ENCODE measurements at places on chromosomes 1 and 21.

- no peak for DNase-seq
These were observed 11.6 kb downstream of the RNF223 start for GRCh38 chr1:1062348-1063163.

DNA sequence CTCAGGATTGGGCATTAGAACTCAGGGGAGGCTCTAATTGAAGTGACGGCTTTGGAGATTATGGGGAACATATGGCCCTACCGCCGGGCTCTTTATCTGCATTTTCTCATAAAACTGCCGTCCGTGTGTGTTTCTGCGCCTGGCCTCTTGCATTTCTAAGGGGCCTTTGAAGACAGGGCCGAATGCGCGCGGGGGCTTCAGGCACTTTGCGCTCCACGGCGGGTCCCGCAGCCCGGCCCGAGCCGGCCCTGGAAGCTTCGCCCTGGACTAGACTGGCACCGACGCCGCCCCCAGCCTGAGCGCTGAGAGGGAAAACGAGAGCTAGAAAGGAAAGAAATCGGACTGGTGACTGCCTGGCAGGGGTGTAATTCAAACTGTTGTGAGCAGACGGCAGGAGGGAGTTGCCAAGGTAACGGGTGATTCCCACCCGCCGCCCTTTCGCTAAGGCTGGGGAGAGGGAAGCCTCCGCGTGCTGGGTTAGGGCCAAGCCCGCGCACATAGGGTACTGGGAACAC lies 120.7 kb downstream of the LMX1A start:
- no peak for DNase-seq

- no peak for DNase-seq
These were observed 47.6 kb downstream of the IRF2BP2 start for GRCh38 chr1:234562334-234562733.

DNA sequence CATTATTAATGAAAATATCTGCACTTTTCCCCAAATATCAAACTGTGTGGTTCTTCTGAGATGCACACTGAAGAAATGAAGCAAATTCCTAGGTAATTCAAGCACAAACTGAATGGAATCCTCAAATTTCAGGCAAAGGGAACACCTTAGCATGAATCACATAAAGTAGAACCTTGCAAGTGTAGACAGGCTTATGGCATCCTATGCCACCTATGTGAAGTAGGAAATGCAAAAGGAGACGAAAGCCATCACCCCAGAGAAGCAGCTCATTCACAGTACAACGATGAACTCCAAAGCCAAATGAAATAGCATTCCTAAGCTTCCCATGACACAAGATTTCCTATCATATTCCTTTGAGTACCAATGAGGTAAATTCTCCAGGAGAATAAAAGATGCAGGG lies 461.2 kb upstream of the RUNX1 start:
- DNase-seq: no peak

DNA sequence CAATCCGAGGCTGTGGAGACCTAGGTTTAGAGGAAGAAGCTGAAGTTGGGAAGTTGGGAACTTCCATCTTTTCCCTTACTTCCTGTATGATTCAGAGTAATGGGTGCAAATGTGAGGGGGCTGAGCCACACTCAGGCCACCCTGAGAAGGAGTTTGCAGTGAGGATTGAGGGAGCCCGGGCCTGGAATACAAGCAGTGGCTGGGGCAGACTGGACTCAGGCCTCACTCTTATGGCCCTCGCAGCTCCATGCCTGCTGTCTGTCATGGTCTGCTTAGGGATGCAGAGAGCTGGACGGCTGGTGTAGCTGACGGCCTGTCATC lies 73.7 kb upstream of the RAB4A start:
- DNase-seq: no peak

DNA sequence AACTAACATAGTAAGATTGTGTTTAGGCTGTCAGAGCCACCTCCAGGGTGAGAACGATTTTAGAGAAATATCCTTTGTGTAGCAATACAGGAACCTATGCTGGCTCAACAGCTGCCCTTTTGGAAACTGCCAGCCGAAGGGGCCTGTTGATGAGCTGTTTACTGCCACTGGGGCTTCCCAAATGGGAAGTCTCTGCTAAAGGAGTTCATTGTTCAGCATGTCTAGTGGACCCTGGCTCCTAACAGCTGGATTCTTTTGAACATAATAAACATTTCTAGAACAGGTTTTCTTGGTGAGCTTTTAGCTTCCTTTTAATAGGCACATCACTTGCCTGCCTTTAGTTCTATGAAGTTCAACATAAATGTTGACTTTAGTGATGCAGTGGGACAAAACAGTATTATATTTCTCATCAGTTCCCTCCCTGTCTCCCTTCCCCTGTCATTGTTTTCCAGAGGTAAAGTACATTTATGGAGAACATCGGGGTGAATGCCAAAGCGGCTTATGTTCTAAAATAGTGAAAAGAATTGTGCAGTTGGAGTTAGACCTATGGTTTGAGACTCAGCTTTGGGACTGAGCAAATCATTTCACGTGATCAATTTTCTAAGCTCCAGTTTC lies 57.4 kb downstream of the UCK2 start:
- DNase-seq: no peak

GRCh38 chr1:15243275-15244043 lies 3.6 kb upstream of the FHAD1 start:
- DNase-seq: no peak

DNA sequence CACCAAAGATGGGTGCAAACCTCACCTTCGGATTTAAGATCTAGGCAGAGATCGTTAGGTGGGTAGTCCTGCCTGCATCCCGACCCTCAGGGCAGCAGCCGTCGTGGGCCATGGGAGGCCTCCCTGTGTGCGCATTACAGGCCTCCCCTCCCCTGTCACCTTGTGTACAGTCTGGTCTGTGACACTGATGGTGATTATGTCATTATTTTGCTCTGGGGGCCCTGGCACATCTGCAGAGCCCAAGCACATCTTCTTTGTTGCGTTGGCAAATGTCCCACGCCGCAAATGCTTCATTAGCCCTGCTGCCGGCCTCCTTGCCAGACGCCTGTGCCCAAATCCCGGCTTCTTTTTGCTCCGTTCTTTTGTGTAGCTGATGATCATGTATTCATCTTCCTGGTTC lies 31.7 kb downstream of the PROX1 start:
- no peak for DNase-seq

DNA sequence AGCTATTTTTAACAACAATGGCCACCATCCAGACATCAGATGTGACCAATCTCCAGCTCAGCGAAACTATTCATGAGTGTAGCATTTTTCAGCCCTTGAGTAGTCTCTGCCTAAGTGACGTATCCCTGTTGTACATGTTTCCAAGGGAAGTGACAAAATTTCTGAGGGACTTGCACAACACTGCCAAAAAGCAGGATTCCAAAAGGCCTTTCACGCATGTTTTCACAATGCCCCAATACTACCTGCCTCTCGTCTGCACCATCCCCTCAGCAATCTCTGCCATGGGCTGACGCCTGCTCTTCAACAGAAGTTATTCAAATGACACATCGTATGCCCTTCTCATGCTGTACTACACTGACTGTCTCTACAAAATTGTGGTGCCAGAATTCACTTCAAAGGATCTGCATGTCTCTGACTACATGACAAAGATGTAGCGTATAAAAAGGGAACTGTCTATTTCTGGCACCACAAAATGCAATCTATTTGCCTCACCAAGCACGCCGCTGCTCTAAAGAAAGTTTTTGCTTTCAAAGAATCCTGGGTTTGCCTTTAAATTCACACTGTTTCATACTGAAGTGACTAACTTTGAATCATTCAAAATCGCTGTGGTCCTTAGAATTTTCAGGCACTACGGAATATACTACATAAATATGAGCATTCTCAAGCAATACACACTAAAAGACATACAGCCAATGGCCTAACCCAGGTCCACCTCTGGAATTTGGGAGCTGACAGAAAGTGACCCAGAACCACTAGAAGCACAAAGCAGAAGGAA lies 32.9 kb downstream of the JAK1 start:
- DNase-seq: peak; percentile 19

DNA sequence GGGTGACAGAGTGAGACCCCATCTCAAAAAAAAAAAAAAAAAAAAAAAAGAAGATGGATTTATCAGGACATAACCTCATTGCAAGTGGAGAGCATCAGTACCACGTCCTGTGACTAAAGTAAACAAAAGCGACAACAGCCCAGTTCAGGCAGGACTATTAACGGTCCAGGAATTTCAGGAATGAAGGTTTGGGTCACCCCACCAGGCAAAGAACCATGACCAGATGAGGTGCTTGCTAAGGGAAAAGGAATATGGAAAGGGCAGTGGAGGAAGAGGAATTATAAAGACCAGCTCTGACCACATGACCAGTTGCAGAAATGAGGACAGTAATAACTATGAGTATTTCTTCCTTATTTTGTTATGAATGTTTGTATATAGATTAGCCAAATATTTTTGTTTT lies 35.4 kb upstream of the EIF4G3 start:
- no peak for DNase-seq

DNA sequence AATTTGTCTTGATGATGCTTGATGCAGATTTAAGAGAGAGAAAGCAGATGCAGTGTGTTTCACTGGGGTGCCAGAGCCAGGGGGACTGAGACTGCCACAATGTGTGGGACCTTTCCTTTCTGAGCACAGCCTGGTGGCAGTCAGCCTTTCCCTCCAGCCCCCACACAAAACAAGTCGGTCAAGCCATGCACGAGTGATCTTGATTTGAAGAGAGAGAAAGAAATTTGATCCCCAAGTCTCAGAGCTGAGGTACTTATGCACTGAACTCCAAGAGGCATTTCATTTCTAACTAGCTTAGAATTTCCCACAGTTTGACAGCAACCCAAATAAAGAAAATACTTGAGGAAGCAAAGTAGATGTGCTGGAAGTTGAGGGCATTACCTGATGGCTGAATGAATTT lies 193.8 kb downstream of the ST6GALNAC3 start:
- no peak for DNase-seq

- DNase-seq: no peak
These were observed 597.1 kb downstream of the KIF26B start for GRCh38 chr1:245751726-245752470.

DNA sequence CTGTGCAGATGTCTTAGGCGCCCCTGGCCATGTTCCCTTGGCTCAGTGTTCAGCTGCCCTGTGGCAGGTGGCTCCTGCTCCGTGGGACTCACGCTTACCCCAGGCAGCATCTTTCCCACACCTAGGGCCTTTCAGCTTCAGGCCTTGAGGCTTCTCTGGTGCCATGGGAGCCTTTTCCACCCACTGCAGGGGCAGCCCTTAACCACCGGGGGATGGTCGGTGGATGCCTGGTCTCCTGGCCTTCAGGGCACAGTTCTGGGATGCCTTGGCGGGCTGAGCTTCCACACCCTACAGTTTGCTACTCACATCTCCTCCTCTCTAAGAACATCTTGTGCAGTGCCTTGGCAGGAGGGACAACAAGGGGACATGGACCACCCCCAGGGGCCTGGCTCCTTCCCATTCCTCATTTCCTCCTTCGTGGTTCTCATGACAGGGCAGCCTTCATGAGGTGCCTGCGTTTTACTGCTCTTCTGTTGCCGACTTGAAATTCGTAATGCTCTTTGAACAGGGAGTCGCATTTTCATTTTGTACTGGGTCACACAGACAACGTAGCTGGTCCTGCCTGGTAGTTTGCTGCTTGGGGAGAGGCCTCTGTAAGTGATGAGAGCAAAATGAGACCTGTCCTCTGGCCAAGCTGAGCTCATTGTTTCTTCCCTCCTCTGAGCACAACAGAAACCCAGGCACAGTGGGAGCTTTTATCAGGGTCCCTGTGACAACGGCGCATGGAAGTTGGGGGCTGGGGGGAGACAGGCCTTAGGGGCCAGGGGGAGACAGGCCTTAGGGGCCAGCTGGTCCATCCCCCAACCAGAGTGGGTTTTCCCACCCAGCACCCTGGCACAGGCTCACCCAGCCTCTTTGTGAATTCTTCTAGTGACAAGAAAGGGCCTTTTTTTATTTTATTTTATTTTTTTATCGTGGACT lies 62.0 kb upstream of the NEK2 start:
- peak; percentile 37 for DNase-seq

DNA sequence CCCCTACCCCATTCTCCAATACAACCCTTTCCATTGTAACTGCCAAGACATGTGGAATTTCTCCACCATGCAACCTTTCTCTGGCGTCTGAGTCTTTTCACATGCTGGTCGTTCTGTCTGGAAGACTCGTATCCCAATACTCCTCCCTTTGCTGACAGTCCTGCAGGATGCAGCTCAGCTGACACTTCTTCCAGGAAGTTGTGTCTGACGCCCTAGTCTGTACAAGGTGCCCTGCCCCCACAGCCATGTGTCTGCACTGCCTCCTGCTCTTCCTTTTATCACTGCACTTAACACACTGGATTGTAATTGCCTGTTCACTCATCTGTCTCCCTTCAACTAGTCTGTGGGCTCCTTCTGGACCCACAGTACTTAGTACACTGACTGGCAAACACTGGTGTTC lies 188.0 kb downstream of the LMX1A start:
- DNase-seq: no peak

DNA sequence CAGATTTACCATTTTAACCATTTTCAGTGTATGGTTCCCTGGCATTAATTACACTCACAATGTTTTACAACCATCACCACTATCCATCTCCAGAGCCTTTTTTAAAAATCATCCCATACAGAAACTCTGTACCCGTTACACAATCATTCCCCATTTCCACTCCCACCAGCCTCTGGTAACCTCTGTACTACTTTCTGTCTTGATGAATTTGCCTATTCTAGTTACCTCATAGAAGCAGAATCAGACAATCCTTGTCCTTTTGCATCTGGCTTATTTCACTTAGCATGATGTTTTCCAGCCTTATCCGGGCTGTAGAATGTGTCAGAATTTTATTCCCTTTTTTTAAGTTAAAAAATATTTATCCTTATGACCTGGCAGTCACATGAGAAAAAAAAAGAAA lies 33.0 kb downstream of the PGM1 start:
- DNase-seq: no peak

- DNase-seq: no peak
These were observed 14.6 kb upstream of the FLG2 start for GRCh38 chr1:152374451-152374850.

DNA sequence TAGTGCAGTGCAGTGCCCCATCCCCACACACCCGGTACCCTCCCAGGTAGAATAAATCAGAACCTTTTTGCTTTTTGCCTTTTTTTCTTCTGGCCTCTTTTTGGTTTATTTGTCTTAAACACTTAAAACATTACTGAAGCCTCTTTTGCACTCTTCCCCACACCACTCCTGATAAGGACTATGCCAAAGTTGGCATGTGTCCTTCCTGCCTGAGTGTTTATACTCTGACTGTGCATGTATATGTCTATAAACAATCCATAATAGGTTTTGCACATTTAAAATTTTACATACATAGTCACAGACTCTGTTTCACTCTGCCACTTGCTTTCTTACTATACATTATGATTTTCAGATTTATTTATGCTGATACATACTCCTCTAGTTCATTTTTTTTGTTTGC lies 59.6 kb downstream of the BEND5 start:
- DNase-seq: no peak

GRCh38 chr1:43651188-43651587 lies 1.2 kb downstream of the KDM4A start:
- DNase-seq: no peak

DNA sequence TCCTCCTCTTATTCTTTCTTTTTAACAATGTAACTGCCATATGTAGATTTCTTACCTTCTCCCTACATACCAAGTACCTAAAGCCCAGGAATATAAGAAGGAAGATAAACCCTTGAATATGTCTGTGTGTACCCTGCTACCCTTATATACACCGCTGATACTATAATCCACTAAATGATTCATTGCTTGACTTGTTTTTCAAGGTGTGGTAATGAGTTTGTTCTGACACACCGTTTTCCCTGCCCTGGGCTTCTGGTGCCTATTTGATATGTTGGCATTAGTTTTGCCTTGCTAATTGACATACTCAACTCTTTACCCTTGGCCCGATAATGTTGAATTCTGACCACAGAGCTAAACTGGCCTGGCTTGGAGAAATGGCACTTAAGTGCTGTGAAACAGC lies 64.3 kb downstream of the IL23R start:
- no peak for DNase-seq

GRCh38 chr1:118588566-118588965 lies 399.6 kb downstream of the TBX15 start:
- DNase-seq: no peak

All from amygdala (tissue), 56 donors.